Activated CD4-positive, alpha-beta T cell treated with anti-CD3 and anti-CD28 coated beads, Interleukin-2, Interleukin-6, amounts not matched to agents 100 ng/mL and 50 ng/mL, durations not matched to agents 16 hours and 8 hours (primary cell): ENCODE measurements at places on chromosomes 4 and X.

DNA sequence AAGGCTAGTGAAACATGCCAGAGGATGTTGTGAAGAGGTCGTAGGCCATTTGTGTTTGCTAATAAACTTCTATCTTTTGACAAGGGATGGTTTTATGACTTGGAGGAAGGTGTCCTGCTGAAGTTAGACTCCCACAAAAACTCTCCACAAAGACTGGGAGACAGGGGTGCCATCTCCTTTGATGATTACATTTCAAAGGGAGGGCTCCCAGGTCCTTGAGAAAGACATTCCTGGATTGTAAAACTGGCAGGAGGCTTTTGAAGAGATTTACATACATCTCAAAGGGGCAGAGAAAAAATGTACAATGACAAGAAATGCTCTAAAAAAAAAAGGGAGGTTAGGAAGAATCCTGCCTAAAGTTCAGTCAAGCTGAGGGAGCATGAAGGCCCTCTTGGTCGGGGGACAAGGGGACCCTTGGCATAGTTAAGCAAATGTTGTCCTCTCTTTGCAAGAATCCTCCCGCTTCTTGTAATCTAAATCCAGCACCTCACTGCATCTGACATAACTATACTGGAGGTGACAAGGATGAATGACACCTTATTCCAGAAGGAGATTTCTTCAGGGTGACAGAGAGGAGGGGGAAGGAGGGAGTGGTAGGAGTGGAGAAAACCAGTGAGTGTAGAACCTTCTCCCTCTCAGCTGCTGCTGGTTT is 41.1 kb upstream of the MGST2 start:
- no peak for DNase-seq

- no peak for DNase-seq
Observed at GRCh38 chr4:101221294-101221693, 126.0 kb downstream of the PPP3CA start.

GRCh38 chr4:39524161-39524957 is 2.9 kb downstream of the UGDH start:
- no peak for DNase-seq

DNA sequence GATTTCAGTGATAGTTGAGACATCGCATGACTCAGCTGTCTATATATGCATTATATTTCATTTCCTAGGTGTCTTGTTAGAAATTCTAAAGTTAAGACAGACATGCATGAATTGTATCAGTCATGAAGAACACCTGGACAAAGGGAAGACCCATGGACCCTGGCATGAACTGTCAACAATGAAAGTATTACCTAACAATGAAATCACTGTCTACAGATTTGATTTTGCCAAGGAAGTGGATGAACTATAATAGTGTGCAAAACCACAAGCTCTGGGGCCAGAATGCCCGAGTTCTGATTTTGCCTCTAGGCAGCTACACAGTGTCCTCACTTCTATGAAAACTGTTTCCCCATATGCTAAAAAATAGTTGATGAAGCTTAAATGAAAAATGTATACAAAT is 386.1 kb downstream of the NLGN4X start:
- DNase-seq = no peak

- DNase-seq = no peak
Observed at GRCh38 chrX:46244451-46244850, 300.8 kb downstream of the ZNF674 start.

DNA sequence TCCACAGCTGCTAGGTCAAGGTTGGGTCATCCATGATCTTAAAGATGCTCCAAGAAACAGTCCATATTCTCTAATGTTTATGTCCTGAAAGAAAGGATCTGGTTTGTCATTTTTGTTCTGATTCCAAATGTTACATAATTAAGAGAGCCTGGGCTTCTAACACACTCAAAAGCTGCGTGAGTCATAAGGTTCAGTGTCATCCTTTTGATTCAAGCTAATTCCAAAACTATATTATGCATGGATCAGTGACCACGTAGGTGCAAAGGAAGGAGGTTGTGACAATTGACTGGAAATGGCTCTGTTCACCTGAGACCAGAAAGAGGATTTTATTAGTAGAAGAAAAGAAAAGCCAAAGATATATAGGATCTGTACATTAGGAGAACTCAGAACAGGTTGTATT is 268.7 kb upstream of the GK2 start:
- no peak for DNase-seq

DNA sequence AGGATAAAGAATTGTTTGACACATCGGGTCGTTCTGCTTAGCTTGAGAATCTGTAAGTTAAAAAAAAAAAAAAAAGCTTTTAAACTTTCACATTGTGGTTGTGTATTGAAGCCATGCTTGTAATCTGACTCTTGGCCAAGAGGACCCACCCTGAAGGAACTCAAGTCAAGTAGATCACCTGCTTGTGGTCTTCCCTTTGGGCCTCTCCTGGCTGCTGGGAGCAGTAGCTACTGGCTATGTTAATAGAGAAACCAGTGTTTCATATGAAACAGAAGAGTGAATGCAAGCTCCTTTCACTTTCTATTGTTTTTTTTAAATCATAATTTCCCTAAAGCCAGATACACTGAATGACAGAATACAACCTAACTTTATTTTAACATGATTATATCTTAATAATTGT is 402.4 kb upstream of the NDST4 start:
- DNase-seq = no peak

- no peak for DNase-seq
Observed at GRCh38 chrX:75547783-75548182, 24.9 kb upstream of the ZDHHC15 start.

DNA sequence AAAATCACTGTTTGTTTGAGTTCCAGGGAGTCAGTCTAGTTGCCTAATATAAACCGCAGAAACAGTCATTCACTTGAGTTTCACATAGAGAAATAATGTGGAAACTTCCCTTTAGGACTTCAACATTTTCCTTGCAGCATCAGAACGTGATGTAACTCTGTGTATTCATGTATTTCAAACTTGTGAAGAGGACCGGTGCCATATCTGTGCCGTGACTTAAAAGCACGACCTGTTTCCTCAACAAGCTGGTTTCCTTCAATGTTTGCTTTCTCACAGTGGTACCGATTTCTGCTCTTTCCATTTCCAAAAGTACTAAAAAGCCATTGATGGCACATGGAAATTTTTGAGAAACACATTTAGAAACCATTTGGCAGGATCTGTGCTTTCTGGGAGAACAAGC is 166.6 kb upstream of the RAPGEF2 start:
- no peak for DNase-seq

- no peak for DNase-seq
Observed at GRCh38 chr4:98352396-98352795, 91.2 kb downstream of the RAP1GDS1 start.

DNA sequence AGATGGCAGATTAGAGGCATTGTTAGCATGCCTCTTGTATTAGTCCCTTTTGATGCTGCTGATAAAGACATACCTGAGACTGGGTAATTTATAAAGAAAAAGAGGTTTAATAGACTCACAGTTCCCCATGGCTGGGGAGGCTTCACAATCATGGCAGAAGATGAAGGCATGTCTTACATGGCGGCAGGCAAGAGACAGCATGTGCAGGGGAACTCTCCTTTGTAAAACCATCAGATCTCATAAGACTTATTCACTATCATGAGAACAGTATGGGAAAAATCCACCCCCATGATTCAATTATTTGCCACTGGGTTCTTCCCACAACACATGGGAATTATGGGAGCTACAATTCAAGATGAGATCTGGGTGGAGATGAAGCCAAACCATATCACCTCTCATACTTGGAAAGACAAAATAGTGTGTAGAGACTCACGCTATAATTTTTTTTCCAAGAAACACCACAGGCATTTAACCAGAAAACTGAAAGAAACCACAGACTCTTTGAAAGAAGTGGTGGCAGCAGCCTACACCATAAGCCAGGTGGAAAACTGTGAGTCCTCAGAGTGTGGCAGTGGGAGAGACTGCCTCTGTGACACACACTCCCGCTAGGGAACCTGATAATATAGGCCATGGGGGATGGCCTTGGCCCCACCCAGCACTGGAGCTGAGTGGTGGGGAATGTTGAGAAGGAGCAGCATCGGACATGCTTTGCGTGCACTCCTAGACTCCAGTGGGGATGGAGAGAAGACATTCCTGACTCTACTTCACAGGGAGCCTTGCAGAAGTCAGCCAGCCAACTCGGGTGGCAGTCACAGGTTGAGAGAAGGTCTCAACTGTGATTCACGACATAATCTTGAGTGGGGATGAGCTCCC is 51.5 kb downstream of the SLC2A9 start:
- DNase-seq = peak; percentile 15

DNA sequence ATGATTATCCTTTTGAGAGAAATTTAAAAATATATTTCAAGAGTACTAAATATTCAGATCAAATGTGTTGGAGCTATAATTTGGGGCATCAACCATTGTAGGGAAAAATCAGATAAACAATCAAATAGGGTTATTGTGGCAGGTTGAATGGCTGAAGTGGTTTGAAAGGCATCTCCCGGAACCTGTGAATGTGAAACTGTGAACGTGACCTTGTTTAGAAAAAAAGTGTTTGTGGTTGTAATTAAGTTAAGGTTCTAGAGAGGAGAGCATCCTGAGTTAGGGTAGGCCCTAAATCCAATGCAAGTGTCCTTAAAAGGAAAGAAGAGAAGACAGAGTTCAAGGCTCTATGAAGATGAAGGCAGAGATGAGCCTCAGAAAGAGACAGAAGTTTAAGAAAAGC is 37.4 kb downstream of the ADGRA3 start:
- peak; percentile 10 for DNase-seq

GRCh38 chr4:53576676-53577372 is 14.5 kb downstream of the LNX1 start:
- no peak for DNase-seq

DNA sequence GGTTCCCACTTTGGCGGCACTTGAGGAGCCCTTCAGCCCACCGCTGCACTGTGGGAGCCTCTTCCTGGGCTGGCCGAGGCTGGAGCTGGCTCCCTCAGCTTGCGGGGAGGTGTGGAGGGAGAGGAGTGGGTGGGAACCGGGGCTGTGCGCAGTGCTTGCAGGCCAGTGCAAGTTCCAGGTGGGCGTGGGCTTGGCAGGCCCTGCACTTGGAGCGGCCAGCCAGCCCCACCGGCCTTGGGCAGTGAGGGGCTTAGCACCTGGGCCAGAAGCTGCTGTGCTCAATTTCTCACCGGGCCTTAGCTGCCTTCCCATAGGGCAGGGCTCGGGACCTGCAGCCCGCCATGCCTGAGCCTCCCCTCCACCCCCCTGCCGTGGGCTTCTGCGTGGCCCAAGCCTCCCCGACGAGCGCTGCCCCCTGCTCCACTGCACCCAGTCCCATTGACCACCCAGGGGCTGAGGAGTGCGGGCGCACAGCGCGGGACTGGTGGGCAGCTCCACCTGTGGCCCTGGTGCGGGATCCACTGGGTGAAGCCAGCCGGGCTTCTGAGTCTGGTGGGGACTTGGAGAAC is 474.3 kb downstream of the MID1IP1 start:
- DNase-seq = no peak

DNA sequence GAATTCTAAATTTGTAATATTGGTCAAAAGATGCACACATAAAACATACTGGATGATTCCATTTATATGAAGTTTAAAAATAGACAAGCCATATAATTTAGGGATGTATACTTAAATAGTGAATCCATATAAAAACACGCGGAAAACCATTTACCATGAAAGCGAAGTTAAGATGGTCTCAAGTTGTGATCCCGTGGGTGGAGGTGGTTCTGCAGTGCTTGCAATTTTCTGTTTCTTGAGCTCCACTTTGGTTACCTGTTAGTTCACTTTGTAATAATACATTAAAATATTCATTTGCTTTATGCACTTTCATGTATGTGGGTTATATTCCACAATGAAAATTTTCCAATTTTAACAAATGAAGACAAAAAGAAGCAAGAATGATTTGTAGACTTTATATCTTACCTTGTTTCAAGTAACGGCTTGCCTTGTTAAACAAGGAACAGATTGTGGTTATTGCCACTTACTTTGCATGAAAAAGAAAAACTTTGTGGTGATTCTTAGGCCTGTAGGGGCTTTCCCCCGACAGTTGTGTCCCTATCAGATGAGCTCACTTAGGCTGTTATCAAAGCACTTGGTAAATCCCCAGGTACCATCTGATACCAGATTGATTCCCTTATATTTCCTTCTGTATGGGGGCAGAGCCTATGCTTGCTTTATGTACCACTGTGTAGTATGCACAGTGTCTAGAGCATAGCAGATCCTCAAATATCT is 12.2 kb downstream of the UCP1 start:
- DNase-seq = peak; percentile 64

- no peak for DNase-seq
Observed at GRCh38 chrX:13440176-13440575, 120.3 kb upstream of the ATXN3L start.

- DNase-seq = no peak
Observed at GRCh38 chr4:118776157-118776954, 59.6 kb downstream of the SEC24D start.

- peak; percentile 8 for DNase-seq
Observed at GRCh38 chrX:64842492-64842891, 133.8 kb downstream of the ZC4H2 start.

GRCh38 chr4:3374667-3375066 is 67.1 kb upstream of the HGFAC start:
- DNase-seq = no peak

DNA sequence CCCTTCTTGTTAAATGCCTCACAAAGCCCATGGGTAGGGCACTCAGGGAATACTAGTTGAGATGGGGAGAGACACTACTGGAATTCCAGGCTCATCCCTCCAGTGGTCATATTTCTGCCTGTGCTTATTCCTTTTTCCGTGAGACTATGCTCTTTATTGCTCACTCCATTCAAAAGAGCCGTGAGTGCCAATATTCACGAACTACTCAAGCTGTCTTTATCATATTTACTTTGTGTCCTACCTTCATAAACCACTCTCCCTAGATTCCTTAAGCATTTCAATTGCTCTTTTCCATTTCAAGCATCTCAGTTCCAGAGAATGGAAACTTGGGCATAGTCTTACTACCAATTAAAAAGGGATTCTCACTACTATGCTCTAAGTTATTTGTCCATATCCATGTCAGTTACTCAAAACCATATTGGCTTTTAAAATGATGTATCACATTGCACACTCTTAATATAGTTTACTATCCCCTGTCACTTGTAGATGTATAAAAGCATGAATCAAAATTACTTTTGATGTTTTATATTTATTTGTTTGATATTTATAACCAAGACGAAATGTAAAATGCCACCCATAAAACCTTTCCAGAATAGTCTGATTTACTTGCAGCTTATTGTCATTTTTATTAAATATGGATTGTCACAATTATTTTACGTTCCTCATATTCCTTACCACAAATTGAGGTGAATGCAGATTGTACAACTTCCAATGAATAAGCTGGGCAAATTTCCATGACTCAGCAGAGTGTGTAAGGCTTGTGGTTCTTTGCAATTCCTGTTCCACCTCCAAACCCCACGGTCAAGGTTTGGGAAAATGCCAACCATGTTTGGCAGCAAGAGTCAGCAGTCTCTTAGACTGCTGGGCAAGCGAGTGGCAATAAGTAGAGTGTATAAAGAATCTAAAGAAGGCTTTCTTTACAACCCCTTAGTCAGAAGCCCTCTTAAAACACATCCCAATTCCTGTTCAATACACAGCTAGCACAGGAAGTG is 24.4 kb downstream of the ENOX2 start:
- DNase-seq = no peak

- no peak for DNase-seq
Observed at GRCh38 chr4:12005471-12005870, 576.8 kb upstream of the HS3ST1 start.

- no peak for DNase-seq
Observed at GRCh38 chr4:167100120-167100519, 134.2 kb downstream of the SPOCK3 start.

GRCh38 chrX:72272868-72273267 is 4.2 kb downstream of the RPS4X start:
- peak; percentile 51 for DNase-seq

- DNase-seq = no peak
Observed at GRCh38 chrX:68273887-68274286, 159.4 kb downstream of the OPHN1 start.

GRCh38 chr4:8651661-8652180 is 59.2 kb downstream of the CPZ start:
- DNase-seq = no peak
